ENCODE measurements at places on chromosomes 6 and 20.

- DNase-seq: no peak
Measured at GRCh38 chr6:11368760-11369159, 136.3 kb upstream of the NEDD9 start.

GRCh38 chr20:37925265-37926165 is 22.6 kb downstream of the VSTM2L start:
- DNase-seq: no peak

DNA sequence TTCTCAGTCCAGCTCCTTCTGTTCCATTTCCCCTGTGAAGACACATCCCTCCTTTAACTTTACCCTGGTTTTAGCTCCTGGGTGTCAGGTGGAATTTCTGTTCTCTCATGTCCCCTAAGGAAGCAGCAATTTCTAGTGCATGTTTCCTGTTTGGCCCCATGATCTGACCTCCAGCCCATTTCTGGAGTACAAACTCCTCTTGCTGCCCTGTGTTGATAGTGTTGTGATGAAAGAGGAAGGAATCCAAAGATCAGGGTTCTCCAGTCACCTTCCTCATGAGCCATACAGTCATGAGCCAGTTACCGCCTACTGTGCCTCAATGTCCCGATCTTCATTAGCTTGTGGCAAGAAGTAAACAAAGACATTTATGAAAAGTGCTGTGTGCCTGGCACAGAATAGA is 97.4 kb downstream of the PHACTR1 start:
- no peak for DNase-seq

DNA sequence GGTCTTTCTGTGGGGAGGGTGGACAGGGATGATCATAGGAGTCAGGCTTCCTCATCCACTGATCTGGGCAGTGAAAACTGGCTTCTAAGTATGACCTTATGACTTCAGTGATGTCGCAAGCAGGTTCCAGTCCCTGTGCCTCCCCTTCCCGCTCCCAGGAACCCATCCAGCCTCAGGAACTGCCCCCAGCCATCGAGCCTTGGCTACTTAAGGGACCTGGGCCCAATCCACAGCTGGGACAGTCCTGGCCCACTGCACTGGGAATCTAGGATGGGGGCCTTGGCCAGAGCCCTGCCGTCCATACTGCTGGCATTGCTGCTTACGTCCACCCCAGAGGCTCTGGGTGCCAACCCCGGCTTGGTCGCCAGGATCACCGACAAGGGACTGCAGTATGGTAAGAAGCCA is at the start of gene LBP:
Gene LBP, plus strand, starts transcription at position 236 of the 405 bp plus-strand sequence. Its CDS starts 35 bp downstream, at position 271.
- no peak for DNase-seq

DNA sequence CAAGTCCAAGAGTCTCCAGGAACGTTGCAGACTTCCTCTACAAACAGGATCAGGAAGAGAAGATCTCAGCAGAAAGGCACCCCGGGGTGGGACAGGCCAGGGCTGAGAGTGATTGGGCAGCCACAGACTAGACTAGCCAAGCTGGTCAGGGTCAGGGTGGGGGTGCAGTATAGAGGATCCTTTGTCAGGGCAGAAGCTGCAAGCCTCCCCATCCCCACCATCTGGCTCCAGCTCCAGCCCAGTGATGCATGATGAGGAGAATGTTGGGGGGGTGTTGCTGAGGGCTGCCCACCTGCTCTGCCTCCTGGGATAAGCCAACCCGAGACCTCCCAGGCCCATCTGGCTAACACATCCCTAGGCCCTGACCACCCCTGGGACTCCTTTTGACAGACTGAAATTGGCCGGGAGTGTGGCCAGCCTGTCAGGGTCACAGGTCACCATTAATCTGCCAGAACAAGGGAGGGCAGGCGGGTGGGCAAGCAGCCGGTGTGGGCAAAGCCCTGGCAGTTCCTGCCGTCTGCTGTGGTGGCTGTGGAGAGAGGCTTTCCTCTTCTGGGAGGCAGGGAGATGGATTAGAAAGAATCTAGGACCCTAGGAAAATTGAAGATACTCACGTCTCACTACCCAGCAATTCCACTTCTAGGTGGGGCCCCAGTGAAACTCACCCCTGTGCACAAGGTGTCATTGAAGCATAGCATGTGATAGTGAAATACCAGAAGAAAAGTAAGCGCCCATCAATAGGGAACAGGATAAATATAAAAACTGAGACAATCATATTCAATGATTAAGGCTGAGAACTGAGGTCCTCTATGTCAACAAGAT is 22.1 kb upstream of the SNTA1 start:
- DNase-seq: no peak

GRCh38 chr6:15287670-15288375 is 42.0 kb downstream of the JARID2 start:
- no peak for DNase-seq

DNA sequence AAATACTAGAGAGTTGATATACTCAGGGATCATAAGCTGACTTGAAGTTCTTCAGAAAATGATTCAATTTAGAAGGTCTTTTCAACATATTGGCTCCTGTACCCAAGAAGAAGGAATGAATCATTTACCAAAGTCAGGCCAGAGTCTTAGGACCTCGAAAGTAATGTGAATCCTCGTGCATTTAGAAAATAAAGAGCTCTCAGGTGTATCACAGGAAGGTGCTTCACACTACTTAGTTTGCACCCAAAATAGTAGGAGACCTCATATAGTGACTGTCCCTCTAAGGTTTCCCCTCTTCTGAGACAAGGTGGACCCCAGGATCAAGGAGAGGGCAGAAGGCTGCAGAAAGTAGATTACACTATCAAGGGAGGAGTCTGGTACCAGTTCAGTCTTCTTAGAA is 71.8 kb downstream of the F13A1 start:
- no peak for DNase-seq

DNA sequence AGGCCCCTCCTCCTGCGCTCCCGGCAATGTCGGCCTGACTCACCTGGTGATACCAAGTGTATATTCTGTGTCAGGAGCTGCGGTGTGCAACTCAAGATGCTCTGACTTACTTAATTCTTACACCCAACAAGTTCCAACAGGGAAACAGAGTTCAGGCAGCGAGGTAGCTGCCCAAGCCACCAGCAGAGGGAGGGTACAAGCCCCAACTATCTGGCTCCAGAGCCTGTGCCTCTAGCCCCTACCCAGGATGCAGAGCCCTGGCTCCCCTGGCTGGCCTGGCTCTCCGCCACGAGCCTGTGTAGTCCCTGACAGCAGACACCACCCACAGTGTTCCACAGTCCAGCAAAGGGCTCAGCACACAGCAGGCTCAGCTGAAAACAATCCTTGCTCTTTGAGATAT is 34.9 kb downstream of the C20orf203 start:
- no peak for DNase-seq

GRCh38 chr6:151154418-151154817 is 85.3 kb upstream of the AKAP12 start:
- no peak for DNase-seq
